ENCODE measurements at places on chromosomes 6 and 20.

DNA sequence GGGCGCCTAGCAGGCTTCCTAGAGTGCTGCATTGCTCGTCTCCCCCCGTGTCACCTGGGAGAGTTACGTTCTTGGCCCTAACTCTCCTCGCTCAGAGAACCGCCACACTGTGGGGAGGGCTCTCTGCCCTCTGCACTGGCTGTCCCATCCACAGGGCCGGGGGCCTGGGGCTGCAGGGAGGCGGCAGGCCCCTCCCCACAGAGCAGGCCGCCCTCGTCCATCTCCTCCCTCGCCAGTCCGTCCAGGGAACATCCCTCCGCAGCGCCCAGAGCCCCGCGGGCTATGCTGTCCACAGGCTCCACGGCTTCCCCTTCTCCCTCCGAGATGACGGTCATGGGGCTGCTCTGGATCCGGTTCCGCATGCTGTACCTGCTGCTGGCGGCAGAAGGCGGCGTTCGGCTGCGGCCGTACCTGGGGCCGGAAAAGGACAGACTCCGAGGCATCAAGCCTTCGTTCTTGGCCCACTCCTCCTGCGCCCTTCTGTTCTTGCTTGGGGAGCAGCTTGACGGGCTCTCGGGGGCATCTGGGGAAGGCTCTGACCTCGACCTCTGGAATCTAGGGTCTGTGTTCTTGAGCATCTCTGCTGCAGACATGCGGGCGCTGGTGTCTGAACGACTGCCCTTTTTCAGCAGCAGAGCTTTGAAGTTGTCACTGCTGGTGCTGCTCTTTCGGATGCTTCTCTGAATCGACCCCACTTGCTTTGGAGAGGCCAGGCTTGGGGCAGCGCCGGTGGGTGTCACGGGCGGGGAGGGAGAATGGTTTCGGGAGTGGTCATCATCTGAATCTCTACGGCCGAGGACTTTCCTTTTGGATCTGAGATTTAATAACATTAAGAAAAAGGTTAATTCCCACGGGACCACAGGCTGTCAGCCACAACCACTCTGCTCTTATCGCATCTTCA is 20.2 kb downstream of the HEBP2 start:
- DNase-seq: no peak

- DNase-seq: no peak
These were observed 39.5 kb downstream of the UNC5CL start for GRCh38 chr6:40999569-40999968.

- DNase-seq: no peak
These were observed 3.3 kb upstream of the HDDC2 start for GRCh38 chr6:125304970-125305660.

DNA sequence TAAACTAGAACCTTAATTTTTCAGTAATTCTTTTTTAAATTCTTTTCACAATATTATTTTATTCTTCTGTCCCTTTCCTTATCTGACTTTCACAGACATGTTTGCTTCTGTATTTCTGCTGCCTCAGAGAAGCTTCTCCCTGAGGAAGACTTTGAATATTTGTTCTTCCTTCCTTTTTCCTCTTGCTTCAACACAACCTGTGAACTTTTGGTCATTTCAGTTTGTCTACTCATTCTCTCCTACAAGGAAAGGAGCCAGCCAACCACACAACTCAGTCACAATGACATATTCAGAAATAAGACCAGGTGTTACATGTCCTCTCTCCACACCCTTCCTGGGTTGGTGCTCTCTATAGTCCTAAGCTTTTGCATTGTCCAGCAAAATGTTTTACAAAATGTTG is 310.4 kb downstream of the TFAP2B start:
- DNase-seq: no peak

- DNase-seq: no peak
These were observed 168.5 kb upstream of the AKAP12 start for GRCh38 chr6:151071295-151071694.

GRCh38 chr20:22437354-22437753 is 147.0 kb downstream of the FOXA2 start:
- no peak for DNase-seq

- DNase-seq: no peak
These were observed 923 bp upstream of the ILRUN start for GRCh38 chr6:34697544-34697836.
